ENCODE measurements at places on chromosomes 6 and 20.

DNA sequence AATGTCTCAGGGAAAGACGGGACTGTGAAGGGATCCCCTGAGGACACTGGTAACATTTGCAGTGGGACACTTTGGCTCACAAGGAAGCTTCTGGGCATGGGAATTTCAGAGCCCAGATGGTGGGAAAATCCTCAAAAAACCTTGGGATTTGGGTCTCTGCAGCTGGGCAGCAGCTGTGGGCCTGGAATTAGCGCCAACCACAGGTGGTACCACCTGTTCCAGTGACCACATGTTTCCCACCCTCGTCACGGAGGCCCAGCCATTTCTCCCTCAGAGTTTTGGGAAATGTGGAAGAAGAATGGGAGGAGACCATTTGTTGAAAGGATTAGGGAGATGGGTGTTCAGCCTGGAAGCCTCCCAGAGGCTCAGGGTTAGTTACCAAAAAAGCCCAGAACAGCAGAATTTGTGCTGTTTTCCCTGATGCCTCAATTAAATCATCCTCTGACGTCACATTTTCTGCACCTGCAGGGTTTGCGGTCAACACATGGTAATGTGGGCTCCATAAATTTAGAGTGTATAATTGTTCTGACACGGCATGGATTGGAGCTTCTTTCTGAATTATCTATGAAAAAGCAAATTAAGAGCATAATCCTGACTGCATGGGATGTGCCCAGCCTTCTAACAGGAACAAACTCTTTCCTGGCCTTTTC, 34.4 kb downstream of the EDN3 start:
- no peaks in the 10 kb centered on the region for H3K36me3 ChIP-seq
- no peaks in the 10 kb centered on the region for H3K4me1 ChIP-seq
- no peak overlapping the region for H3K4me3 ChIP-seq
- no peaks in the 10 kb centered on the region for H3K27me3 ChIP-seq
- H3K27ac ChIP-seq = no peak overlapping the region

- DNase-seq = no peak
- no peaks in the 10 kb centered on the region for H3K36me3 ChIP-seq
- H3K27me3 ChIP-seq = peaks cover 15% of the 10 kb centered on the region
- H3K4me1 ChIP-seq = no peaks in the 10 kb centered on the region
- no peak overlapping the region for H3K4me3 ChIP-seq
- no peak overlapping the region for H3K27ac ChIP-seq
Observed at GRCh38 chr20:41830702-41831101, 212.5 kb upstream of the CHD6 start.

GRCh38 chr6:120489941-120490340, 844.3 kb downstream of the TBC1D32 start:
- no peak overlapping the region for H3K27ac ChIP-seq
- H3K4me3 ChIP-seq = no peak overlapping the region
- H3K36me3 ChIP-seq = no peaks in the 10 kb centered on the region

DNA sequence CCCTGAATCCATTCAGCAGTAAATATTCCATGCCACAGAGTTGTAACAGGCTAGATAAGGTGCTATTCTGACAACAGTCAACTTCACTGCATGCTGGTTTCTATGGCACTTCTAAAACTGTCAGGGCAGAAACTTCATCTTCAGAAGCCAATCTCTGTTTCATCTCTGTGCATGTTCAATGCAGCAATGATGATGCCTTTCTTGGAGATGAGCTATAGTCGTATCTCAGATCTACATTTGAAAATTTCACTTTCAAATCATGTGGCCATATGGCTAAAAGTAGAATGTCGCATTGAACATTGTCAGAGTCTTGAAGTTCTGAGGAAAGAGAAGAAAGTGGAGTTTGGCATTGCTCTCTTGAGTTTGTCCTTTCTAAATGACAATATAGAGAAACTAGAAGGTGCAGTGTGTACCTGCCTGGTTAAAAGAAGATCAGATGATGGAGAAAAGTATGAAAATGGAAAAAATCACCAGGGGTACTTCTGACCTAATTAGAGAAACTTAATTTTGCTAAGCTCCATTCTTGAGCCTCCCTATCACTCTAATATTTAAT, 49.0 kb upstream of the VSTM2L start:
- H3K36me3 ChIP-seq = peaks cover 51% of the 10 kb centered on the region
- H3K27me3 ChIP-seq = no peaks in the 10 kb centered on the region
- no peak for DNase-seq
- no peak overlapping the region for H3K27ac ChIP-seq

DNA sequence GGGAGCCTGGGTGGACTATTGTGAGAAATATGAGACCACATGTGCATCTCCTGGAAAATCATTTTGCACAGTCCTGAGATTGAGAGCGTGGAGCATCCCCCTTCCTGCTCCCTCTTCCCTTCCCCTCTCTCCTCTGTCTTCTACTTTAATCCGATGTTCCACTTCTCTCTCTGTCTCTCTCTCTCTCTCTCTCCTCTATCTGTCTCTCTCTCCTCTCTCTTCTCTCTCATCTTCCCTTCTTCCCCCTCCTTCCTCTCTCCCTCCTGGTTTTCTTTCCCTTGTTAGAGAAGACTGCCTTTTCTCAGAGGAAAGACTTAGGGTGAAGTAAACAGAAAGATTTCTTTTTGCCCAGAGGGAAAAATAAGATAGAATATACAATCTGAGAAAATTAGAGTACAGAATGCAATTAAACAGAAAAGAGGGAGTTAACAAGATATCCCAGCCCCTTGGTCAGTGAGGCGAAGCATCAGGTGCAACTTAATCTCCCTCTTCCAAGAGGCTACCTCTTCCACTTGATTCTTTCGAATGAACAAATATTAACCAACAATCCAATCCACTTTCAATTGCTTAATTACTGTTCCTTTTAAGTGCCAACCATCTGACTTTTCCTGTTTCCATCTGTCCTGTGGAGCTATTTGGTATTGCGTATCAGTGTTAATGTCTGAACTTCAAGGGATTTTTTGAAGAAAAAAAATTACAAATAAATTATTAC, 14.6 kb downstream of the KHDC1 start:
- H3K27ac ChIP-seq = no peak overlapping the region
- H3K36me3 ChIP-seq = no peaks in the 10 kb centered on the region
- no peak overlapping the region for H3K4me3 ChIP-seq
- H3K27me3 ChIP-seq = no peaks in the 10 kb centered on the region
- DNase-seq = no peak

GRCh38 chr20:17466641-17467040, 64.5 kb downstream of the BFSP1 start:
- no peaks in the 10 kb centered on the region for H3K36me3 ChIP-seq
- H3K4me1 ChIP-seq = no peaks in the 10 kb centered on the region
- no peak for DNase-seq
- H3K27ac ChIP-seq = no peak overlapping the region

GRCh38 chr6:82372656-82373055, 9.0 kb downstream of the TPBG start:
- H3K4me1 ChIP-seq = no peaks in the 10 kb centered on the region
- no peak overlapping the region for H3K4me3 ChIP-seq
- no peaks in the 10 kb centered on the region for H3K27me3 ChIP-seq
- no peaks in the 10 kb centered on the region for H3K36me3 ChIP-seq
- H3K27ac ChIP-seq = no peak overlapping the region

GRCh38 chr6:166877906-166878305, 78.4 kb downstream of the RNASET2 start:
- no peaks in the 10 kb centered on the region for H3K4me1 ChIP-seq
- H3K27me3 ChIP-seq = no peaks in the 10 kb centered on the region
- H3K27ac ChIP-seq = no peak overlapping the region
- H3K4me3 ChIP-seq = no peak overlapping the region
- no peaks in the 10 kb centered on the region for H3K36me3 ChIP-seq

GRCh38 chr20:63098195-63098810, 91.5 kb upstream of the BHLHE23 start:
- H3K4me3 ChIP-seq = no peak overlapping the region
- no peaks in the 10 kb centered on the region for H3K36me3 ChIP-seq
- no peak for DNase-seq

DNA sequence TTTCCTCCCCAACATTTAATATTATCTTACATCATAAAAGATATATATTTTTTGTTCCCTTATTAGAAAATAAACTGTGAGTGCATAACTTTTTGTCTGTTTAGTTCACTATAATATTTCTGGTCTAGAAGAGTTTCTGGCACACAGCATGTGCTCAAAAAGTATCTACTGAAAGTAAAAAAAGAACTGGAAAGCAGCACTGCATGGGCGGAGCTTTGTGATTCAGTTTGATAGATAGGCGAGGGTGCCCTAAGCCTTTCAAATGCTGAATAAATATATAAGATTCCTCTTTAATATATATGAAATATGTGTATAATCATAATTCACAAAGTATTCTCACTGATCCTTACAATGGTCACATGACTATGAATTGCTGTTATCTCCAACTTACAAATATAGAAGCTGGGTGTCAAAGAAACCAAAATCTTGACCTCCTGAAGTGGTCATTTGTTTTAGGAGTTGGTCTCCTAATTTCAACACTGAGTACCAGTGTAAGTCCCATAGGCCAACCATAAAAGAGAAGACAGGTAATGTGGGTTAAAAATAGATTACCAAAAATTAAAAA, 50.8 kb downstream of the OR2B2 start:
- no peak overlapping the region for H3K27ac ChIP-seq
- H3K27me3 ChIP-seq = no peaks in the 10 kb centered on the region
- H3K4me3 ChIP-seq = no peak overlapping the region
- DNase-seq = no peak
- H3K36me3 ChIP-seq = no peaks in the 10 kb centered on the region

DNA sequence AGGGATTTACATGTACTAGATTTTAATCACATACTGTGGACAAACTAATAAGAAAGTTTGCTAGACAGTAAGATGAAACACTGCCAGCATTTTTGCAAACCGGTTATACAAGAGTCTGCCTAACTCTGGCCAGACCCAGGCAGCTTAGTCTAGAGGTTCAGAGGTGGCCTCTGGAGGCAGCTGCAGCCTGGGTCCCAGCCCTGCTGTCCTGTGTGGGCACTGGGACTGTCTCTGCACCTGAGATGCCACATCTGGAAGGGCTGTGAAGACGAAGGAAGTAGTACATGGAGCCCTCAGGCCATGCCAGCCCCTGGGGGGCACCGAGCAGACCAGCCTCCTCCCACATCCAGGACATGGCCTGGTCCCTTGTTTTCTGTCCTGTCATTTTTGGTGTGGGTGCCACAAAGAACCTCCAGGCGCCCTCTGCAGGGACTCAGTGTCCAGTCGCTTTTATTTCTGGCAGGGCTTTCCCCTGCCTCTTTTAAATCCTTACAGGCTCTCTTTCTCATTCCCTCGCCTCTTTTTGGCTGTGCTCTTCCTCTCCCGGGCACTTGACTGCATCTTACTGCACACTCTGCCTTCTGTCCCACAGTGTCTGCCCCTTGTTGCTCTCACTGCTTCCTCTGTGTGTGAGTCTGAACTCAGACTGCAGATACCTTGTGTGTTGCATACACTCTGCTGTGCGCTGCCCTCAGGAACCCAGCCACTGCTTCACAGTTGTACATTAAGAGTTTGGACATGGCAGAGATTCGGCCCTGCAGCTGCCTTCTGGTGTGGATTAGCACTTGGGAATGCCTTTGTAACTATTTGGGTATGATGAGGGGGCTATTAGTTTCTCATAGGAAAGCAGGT, 216.7 kb downstream of the ZDHHC14 start:
- H3K27ac ChIP-seq = no peak overlapping the region
- H3K4me1 ChIP-seq = peaks cover 4% of the 10 kb centered on the region
- no peaks in the 10 kb centered on the region for H3K27me3 ChIP-seq
- H3K4me3 ChIP-seq = no peak overlapping the region

GRCh38 chr6:134821928-134822864, 127.7 kb downstream of the ALDH8A1 start:
- no peak overlapping the region for H3K4me3 ChIP-seq
- no peaks in the 10 kb centered on the region for H3K36me3 ChIP-seq
- no peak overlapping the region for H3K27ac ChIP-seq
- H3K4me1 ChIP-seq = no peaks in the 10 kb centered on the region
- DNase-seq = no peak

DNA sequence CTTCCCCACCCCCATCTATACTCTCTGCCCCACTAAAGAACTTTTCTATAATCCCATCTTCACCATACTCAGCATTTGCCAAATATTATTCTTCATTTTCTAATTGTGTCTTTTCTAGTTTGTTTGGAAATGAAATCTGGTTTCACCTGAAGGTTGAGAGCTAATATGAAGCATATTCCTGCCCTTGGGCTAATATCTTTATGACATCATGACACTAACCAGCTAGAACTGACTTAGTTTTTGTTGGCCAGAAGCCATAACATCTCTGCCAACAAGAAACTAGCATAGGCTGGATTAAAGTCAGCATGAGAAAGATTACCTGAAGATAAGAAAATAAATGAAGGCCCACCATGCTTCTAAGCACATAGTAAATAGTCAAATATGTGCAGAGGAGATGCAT, 16.7 kb downstream of the UNC5CL start:
- H3K4me1 ChIP-seq = peaks cover 4% of the 10 kb centered on the region
- H3K27me3 ChIP-seq = peaks cover 4% of the 10 kb centered on the region
- no peak for DNase-seq
- no peak overlapping the region for H3K27ac ChIP-seq
- H3K36me3 ChIP-seq = no peaks in the 10 kb centered on the region

- no peaks in the 10 kb centered on the region for H3K27me3 ChIP-seq
- no peaks in the 10 kb centered on the region for H3K36me3 ChIP-seq
- no peak for DNase-seq
- peaks cover 9% of the 10 kb centered on the region for H3K4me1 ChIP-seq
- no peak overlapping the region for H3K27ac ChIP-seq
Observed at GRCh38 chr20:881051-881782, 34.9 kb downstream of the ANGPT4 start.

- no peak overlapping the region for H3K4me3 ChIP-seq
- H3K4me1 ChIP-seq = no peaks in the 10 kb centered on the region
Observed at GRCh38 chr20:32605167-32605656, 20.1 kb upstream of the NOL4L start.

DNA sequence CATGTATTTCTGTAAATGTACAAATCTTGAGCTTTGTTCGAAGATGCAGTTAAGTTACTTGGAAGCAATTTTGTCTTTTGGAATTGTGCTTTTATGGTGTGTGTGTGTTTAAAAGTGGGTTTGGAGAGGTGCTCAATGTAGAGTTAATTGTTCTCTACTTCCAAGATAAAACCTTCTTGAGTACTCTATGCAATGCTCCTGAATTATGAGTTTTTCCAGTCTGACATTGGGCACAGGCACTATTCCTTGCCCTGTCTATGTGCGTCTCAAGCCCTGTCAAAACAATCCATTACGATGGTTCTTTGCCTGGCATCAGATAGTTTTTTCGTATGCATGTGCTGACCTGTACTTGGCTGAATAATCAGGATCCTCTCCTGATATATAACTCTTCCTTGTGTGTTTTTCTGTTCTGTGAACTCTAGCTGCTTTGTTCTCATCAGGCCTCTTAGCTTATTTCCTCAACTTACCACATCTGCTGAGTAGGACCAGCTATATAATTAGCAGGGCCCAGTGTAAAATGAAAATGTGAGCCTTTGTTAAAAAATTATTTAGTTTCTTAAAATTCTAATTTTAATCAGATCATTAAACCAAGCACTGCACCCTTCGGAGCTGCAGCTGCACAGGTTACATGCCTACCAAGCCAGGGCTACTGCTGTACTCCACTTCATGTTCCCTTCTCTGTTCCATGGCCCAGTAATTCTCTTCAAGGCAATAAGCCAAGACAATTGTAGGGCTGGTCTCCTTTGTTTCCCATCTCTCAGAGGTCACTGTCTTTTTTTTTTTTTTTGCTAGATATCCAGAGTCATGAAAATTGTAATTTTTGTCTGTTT, 160.1 kb downstream of the ZFAND3 start:
- DNase-seq = no peak
- no peak overlapping the region for H3K27ac ChIP-seq
- H3K27me3 ChIP-seq = no peaks in the 10 kb centered on the region
- H3K4me3 ChIP-seq = no peak overlapping the region
- H3K36me3 ChIP-seq = no peaks in the 10 kb centered on the region

GRCh38 chr6:1380625-1381427, 8.6 kb upstream of the FOXF2 start:
- H3K36me3 ChIP-seq = no peaks in the 10 kb centered on the region
- H3K4me3 ChIP-seq = no peak overlapping the region
- DNase-seq = no peak
- peaks cover 27% of the 10 kb centered on the region for H3K27me3 ChIP-seq
- no peak overlapping the region for H3K27ac ChIP-seq
- H3K4me1 ChIP-seq = peaks cover 4% of the 10 kb centered on the region
